GOT3 (cell line): ENCODE measurements at places on chromosomes 2 and 18.

- DNase-seq, result no peak
These were observed 370.7 kb upstream of the LRATD1 start for GRCh38 chr2:14261771-14262170.

DNA sequence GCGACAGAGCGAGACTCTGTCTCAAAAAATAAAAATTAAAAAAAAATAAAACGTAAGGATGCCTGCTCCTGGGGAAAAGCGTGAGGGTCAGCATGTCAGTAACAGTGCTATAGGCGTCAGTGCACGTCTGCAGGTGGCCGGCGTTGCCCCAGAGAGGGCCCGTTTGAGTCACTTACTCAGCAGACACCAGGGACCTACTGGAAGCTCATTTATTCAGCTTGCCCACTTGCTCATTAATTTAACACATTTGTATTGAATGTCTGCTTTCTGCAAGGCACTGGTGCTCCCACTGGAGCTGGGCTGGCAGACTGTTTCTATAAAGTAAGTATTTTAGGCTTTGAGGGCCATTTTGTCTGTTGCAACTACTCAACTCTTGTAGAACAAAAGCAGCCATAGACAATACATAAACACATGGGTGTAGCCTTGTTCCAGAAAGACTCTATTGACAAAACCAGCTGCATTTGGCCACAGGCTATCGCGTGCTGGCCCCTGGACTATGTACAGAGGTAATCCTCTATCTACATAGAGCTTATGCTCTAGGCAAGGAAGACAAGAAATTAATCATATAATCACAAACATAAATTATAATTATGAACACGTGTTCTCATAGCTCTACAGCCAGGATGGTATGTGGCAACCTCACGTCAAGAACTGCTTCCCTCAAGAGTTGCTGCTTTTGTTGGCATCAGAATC lies 73.2 kb downstream of the KLHL29 start:
- no peak for DNase-seq

DNA sequence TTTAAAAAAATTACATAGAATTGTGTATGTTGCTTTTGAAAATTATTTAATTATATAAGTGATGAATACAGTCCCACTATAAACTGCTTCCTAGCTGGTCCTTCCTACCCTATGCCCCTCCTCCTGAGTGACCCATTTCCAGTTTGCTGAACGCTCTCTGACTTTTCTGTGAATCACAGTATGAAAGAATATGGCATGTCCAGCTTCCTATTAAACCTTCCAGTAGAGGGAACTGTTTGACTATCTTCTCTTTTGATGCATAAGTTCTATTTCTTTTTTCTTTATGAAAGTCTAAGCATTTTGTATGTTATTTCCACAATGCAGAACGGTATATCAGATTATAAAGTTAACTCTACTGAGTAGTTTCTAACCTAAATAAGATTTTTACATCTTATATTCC lies 41.3 kb downstream of the PSMG2 start:
- DNase-seq, result no peak

DNA sequence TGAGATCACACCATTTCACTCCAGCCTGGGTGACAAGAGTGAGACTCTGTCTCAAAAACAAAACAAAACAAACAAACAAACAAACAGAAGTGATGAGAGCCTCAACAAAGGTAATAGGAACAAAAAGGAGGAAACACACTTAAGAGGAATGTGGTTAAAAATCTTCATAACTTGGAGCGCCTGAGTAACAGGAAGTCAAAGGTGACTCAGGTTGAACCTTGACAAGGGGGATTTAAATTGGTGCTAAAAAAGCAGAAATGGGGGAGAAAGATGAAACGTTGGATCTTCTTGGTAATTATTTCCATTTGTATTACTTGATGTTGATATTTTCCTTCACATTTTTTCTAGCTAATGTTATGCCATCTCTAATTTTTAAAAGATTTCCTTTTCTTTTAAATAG lies 318.5 kb upstream of the TCF4 start:
- no peak for DNase-seq

DNA sequence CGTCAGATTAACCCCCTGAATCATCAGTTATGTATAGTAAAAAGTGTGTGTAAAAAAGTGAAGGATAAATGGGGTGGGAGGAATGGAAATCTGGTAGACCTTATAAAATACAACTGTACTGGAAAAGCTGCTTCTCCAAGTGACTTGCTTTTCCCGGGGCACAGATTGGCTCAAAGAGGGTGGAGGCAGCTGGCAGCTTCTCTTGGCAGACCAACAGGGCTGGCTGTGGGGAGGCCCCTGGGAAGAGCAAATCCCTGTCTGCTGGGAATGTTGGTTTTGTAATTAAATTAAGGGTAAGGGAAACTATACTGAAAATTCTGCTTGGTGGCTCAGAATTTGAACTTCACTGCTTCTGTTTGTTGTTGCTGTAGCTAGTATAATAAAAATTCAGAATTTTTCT lies 154.2 kb upstream of the DLX2 start:
- DNase-seq, result no peak

DNA sequence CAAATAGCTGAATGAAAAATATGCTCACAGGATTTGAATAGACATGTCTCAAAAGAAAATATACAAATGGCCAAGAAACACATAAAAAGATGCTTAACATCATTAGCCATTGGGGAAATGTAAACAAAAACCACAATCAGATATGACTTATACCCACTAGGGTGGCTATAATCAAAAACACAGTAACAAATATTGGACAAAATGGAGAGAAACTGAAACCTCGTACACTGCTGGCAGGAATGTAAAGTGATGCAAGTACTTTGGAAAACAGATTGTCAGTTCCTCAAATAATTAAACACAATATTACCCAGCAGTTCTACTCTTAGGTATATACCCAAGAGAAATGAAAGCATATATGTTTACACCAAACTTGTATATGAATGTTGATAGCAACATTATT lies 213.0 kb downstream of the PHLPP1 start:
- no peak for DNase-seq

DNA sequence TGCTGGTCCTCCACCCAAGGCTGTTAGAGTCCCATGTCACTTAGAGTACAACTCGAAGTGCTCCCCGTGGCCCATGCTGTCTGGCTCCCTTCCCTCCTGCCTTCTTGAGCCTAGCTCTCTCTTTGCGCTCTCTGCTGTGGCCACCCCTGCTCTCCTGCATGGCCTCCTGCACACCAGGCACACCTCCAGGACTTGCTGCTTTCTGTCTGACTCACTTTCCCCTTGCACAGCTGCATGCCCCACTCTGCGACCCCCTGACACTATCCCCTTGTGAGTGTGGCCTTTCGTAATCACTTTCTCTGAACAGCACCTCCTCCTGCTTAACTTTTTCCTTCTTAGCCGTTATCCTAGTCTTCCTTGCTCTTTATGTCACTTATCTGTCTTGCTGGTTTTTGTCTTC lies 343.6 kb downstream of the TGIF1 start:
- DNase-seq, result no peak

- DNase-seq, result no peak
These were observed 342.2 kb downstream of the CMPK2 start for GRCh38 chr2:6523476-6523875.

DNA sequence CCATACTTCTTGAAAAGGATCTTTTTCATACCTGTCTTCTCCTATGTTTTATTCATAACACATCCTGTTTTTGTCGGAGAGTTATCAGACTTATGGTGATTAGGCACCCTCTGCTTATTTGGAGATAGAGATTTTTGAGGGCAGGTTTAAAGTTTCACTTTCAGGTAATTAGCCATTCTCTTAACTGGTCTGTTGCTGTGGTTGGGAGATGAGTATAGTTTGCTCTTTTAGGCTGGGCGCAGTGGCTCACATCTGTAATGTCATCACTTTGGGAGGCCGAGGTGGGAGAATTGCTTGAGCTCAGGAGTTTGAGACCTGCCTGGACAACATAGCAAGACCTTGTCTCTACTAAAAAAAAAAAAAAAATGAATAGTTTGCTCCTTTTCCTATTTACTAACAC lies 25.3 kb downstream of the SFTPB start:
- no peak for DNase-seq

DNA sequence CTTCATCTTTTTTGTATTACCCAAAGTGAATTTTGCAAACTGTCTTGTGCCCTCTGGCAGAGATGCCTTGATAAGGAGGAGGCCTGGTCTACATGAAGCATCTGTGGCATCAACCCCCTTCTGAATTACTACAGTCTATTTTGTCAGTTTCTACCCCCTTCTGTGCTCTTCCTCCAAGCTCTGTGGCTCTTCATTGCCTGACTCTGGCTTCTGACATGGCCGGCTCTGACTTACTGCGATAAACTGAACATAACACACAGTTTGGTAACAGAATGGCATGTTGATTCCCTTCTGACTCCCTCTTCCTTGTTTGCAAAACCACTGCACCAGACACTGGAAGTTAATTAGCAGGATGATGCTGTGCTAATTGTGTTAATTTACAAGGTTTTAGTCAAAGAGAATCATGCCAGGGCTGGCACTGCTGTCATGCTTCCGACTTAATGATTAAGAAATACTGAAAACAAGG lies 122.5 kb downstream of the FIGN start:
- DNase-seq, result no peak

GRCh38 chr2:38185012-38185491 lies 109.1 kb upstream of the CYP1B1 start:
- no peak for DNase-seq

GRCh38 chr2:174344716-174345461 lies 10.1 kb downstream of the SP9 start:
- no peak for DNase-seq

GRCh38 chr2:98952966-98953365 lies 16.9 kb upstream of the CRACDL start:
- DNase-seq, result no peak

DNA sequence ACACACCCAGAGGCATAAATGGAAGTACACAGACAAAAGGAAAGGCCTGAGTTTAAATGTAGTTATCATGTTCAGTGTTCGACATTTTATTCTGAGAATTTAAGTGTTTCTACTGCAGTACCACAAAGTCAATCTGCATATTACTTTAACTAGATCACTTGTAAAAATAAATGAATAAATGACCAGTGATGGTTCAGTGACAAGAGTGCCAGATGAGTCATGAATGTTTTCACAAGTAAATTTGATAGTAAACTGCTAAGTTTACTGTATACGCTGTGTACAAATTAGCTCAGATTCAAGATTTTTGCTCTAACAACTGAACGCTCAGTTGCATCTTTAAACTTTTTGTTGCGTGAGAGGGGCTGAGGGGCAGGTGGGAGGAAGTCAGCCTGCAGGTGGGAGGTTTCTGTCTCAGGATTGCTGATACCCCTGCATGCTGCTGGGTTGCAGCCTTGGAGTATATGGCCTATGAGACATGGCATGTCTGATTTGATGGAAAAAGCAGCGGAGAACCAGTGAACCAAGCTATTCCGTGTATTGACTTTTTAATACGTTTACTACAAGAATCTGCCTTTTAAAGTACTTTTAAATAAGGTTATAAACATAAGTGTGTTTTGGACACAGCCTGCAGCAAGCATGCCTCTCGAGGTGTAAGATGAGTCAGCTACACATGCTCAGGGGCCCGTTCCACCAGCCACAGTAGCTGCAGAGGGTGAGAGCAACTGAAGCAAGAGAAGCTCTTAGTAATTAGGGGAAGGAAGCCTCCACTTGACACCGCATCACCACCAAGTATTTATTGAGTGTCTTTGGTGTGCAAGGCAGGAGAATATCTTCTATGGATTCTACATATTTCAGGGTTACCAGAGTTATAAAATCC lies 245.1 kb downstream of the NEDD4L start:
- no peak for DNase-seq

DNA sequence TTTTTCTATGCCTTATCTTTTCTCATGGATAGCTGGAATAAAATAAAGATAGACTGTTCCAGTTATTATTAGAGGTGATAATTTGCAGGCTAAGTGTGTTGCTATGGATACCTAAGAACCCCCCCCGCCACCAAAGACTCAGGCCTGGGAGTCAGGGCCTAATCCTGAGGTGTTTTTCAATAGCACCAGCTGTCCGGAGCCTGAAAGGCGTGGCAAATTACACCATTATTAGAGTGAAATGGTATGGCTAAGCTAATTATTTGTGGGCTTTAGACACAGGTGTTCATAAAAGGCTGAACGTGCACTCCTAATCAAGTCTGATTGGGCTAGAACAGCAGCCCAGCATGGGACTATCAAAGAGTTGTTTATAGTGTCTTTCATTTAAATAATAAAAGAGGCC lies 293.2 kb upstream of the DCC start:
- DNase-seq, result no peak

DNA sequence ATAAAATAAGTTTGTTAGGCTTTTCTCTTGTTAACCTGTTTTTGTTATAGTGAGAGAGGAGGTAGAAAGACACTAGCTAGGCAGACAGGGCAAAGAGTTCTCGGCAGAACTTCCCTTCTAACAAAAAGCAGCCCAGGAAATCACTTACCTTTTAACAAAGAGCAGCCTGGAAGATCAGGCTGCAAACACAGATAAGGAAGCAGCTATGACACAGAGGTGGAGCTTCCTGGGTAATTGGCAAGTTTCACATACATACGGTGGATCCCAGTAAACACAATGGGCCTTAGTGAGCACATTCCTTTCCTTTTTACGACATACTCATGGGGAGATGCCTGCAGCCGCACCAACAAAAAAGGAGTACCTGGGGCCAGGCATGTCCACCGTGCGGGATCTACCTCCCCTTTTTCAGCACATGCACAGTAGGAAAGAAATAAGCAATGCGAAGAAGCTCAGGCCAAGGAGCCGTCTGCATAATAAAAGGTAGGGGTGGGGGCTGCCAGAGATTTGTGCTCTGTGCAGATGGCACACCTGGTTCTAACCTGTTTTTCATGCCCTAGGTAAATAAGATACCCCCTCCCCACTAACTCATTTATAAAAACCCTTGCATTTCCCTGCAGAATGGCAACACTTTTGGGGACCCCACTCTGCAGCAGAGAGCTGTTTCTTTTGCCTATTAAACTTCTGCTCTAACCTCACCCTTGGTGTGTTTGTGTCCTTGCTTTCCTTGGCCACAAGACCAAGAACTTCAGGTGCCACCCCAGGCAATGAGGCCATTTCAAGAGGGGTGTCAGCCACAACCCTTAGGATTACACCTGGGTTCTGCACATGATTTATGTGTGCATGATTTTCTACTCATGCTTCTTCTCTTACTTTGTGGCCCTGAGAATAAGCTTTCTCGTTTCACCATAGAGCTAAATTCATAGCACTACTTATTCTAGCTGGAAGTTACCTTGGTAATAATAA lies 26.5 kb downstream of the MDH1 start:
- DNase-seq, result no peak

DNA sequence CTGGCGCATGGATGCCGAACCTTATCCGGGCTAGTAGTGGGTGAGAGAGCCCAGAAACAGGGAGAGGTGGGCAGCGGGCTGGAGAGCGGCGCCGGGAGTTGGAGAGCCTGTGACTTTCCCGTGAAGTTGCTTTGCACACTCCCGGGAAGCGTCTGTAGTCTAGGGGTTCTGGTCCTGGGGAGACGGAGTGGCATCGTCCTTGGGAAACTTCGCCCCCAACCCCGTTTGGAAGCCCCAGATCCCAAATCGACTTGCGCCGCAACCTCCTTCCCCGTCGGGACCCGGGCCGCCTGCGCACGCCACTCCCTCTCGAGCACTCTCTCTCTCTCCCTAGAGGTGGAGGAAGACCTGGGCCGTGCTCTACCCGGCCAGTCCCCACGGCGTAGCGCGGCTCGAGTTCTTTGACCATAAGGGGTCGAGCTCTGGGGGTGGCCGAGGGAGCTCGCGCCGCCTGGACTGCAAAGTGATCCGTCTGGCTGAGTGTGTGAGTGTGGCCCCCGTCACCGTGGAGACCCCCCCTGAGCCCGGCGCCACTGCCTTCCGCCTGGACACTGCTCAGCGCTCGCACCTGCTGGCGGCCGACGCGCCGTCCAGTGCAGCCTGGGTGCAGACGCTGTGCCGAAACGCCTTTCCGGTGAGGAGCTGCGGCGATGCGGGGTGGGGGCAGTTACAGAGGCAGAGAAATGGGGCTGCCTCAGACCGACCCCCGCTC lies 456 bp downstream of the DOK1 start:
- DNase-seq, result no peak

- DNase-seq, result no peak
These were observed 37.6 kb upstream of the PARD3B start for GRCh38 chr2:204507636-204508035.
